ENCODE measurements at places on chromosomes 6 and 20.

- H3K36me3 ChIP-seq = peaks cover 2% of the 10 kb centered on the region
- no peaks in the 10 kb centered on the region for H3K4me1 ChIP-seq
- DNase-seq = no peak
- H3K27ac ChIP-seq = no peak overlapping the region
- no peaks in the 10 kb centered on the region for H3K27me3 ChIP-seq
These were observed 29.4 kb downstream of the TRAF3IP2 start for GRCh38 chr6:111576291-111576690.

DNA sequence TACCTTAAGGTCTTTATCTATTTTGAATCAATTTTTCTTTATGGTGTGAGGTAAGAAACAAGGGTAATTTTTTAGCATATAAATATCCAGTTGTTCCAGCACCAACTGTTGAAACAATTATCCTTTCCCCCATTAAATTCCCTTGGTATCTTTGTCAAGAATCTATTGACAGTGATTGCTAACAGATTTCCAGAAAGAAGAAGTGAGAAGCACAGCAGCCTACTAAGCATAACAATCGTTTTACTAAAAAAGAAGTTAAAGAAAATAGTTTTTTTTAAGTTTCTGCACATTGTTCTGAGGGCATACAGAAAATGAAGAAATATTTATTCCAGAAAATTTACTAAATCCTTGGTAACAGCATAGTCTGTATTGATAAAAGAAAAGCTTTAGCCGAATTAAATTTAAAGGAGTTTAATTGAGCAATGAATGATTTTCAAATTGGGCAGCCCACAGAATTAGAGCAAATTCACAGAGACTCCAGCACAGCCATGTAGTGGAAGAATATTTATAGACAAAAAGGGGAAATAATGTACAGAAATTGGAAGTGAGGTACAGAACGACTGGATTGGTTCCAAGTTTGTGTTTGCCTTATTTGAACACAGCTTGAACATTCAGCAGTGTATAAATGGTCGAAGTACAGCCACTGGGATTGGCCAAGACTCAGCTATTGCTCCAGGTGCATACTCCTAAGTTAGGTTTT is 97.9 kb upstream of the UST start:
- H3K4me1 ChIP-seq = no peaks in the 10 kb centered on the region
- no peaks in the 10 kb centered on the region for H3K27me3 ChIP-seq
- H3K4me3 ChIP-seq = no peak overlapping the region

DNA sequence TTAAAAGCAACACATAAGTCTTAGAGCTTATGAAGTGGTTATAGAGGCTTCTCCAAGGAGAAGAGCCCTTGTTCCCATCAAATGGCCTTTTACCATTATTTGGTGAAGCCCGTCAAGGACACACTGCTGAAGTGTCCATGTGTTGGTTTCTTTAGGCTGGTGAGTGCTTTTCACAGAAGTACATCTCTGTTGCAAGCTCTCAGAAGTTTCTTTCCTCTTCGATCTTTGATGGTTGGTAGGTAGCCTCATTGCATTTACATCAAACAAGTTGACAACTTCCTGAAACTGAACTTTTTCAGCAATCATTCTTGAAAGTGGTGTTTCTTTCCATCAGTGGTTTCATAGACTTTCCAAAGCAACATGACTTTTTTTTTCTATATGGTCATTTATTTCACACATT is 465.6 kb downstream of the HDGFL1 start:
- H3K4me1 ChIP-seq = no peaks in the 10 kb centered on the region
- DNase-seq = no peak
- H3K27ac ChIP-seq = no peak overlapping the region
- H3K36me3 ChIP-seq = no peaks in the 10 kb centered on the region

GRCh38 chr6:26267083-26267589 is 97.9 kb upstream of the BTN3A2 start:
- no peaks in the 10 kb centered on the region for H3K27me3 ChIP-seq
- DNase-seq = no peak
- no peak overlapping the region for H3K4me3 ChIP-seq

DNA sequence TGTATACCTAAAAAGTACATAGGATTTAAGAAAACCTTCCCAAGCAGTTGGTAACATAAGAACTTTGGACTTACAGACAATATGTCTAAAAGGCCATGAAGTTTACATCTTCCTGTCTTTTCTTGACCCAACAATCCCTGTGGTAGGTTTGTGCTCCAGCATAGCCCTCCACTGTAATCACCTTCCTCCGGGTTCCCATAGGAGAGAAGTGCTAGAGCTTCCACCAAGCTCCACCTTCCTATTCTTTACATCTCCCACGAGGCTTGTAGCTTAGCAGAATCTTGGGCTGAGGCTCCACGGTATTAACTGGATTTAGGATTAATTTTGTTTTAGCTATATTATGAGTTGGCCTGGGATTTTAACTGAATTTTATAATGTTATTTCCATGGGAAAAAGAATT is 23.3 kb downstream of the ADGRG6 start:
- H3K27ac ChIP-seq = no peak overlapping the region
- DNase-seq = no peak
- no peak overlapping the region for H3K4me3 ChIP-seq
- no peaks in the 10 kb centered on the region for H3K27me3 ChIP-seq

Measured in mesendoderm (in vitro differentiated cells).